ENCODE measurements at places on chromosomes 5 and 9.

DNA sequence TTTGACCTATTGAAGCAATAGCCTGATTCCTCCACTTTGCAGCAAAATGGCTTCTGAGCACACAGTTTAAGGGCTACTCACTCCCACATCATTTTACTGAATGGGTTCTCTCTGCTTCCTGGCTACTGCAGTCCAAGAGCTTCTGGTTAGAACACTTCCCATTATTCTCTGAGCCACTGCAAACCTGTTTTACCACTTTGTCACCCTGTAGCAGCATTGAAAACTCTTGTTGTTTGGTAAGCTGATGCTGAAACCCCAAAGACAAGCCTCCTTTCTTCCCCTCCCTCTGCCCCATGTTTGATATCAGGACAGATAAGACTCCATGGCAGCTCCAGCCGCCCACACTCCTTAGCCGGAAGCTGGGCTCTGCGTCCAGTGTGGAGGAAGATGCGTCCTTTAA is 84.4 kb upstream of the RARS1 start:
- DNase-seq: no peak

DNA sequence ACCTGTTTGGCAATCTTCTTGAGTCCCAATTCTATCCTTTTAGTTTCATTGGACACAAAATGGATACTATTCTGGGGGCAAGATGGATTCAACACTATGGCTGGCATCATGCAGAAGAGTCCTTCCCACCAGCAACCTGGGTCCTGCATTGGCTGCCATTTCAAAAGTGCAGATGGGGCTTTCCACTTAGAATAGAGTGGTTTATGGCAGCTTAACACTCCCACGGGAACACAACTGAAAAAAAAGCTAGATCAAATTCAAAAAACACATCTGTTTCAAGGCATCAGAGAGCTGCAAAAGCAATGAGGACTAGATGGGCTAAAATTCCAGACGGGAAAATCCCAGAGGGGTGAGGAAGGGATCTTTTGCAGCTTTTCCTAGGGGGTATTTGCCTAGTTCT is 11.2 kb upstream of the HMHB1 start:
- no peak for DNase-seq

DNA sequence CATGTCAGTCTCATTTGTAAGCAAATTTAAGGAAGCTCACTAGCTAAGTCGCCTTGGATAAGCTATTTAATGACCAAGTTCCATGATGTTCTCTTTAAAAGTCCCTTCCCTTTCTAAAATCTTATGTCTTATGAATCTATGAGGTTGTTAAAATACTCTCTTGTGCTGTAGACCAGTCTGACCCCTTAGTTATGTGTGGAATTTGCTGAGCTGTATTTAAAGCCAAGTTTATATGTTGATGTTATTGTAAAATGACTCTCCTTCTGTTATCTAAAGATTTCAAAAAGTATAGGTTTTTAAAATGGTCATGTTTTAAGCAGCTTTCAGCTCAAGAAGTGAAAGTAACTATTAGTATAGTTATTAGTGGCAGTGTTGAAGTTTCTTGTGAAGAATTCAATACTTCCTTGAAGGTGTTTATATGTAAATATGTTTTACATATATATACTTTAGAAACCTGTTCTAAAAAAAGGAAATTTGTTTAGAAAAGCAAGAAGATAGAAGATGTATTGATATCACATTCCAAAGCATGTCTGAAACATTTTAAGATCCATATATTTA is 92.2 kb downstream of the CDC42SE2 start:
- no peak for DNase-seq

DNA sequence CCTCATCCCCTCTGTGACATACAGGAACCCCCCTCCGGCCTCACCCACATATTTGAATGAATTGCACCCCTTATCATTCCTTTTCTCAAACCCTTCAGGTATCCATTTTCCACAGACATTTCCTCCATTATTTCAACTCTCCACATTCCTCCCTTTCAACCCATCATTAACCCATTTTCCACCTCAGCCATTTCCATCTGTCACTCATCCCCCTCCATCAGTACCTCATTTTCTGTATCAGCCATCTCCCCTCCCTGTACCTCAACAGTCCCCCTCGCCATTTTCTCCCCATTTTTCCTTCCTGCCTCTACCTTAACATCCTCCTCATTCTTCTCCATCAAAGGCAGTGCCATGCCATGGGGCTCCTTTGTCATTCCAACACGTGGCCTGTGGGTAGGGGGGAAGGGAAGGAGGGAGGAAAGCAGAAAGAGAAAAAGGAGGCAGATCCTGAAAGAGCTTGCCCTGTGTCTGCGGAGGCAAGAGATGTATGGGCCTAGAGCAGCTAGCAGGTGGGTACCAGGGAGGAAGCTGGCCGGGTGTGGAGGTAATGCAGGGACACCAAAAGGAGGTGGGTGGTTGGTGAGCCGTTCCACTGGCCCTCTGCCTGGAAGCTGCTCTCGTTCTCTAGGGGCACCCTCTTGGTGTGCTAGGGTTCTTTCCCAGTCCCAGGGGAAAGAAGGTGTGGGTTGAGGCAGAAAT is 1.5 kb downstream of the DNAJB5 start:
- DNase-seq: peak; percentile 28

- no peak for DNase-seq
Measured at GRCh38 chr9:131885144-131885609, 145.3 kb upstream of the RAPGEF1 start.

DNA sequence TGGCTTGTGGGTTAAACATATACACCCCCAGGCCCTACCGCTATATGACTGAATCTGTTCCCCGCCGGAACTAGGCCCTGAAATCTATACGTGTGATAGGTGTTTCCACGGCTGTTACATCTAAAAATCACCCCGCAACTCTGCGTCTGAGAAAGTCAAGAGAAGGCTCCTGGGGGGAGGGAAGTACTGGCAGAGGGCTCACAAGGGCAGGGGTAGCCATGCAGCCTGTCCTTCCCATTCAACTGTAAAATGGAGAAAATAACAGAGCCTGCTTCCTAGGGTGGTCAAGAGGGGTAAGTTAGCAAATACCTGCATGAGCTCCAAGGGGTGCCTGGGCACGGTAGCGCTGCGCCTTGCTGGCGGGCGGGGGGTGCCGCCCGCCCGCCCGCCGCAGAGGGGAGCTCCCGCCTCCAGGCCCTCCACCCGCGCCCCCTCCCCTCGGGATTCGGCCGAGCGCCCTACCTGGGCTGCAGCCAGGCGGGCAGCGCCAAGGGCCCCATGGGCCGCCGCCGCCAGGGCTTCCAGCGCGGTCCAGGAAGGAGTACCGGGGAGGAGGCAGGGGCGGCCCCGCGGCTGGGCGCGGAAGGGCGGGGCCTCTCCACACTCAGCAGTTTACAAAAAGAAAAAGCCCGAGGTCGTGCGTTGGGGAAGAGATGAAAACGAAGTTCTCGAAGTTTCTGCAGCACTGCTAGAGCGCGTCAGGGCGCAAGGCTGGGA is at the start of gene HACD4:
Gene HACD4, minus strand, starts transcription at position 550 of the 717 bp plus-strand sequence. Its CDS starts 50 bp downstream, at position 500.
- peak; percentile 67 for DNase-seq

GRCh38 chr5:21049901-21050300 is 1061.9 kb upstream of the CDH18 start:
- no peak for DNase-seq

DNA sequence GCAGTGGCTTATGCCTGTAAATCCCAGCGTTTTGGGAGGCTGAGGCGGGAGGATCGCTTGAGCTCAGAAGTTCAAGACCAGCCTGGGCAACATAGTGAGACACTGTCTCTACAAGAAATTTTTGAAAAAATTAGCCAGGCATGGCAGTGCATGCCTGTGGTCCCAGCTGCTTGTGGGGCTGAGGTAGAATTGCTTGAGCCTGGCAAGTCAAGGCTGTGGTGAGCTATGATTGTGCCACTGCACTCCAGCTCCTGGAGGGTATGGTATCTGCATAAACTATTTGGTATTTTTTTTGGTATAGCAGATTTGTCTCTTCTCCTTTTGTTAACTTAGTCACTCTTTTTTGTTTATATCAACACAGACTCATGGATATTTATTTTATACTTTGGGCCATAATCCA is 61.5 kb upstream of the TEX48 start:
- no peak for DNase-seq

DNA sequence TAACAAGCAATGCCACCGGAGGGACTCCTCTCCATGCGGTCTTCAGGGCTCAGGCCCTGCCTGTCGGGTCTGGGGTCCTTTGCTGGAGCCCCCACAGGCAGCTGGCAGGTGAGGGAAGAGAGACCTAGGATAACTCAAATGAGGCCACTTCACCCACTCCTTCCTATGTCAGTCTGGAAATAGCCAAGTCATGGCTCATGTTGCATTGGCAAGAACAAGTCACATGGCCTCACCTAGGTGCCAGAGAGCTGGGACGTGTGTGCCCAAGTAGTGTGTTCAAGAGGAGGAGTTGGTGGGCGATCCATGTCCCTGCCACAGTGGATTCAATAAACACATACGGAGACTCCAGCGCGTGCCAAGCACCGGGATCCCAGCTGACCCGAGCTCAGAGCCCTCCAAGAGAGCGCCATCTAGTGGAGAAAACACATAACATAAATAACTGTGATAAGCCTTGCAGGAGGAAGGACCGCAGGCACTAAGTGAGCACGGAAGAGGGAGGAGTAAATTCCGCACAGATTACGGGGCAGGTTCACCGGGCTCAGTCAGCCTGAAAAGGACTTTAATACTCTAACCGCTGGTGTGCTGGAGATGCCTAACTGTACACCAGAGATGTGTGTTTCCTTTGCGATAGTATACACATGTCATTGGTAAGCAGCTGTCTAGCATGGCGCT is 580.8 kb downstream of the CCDC171 start:
- peak; percentile 32 for DNase-seq

GRCh38 chr5:82793808-82794419 is 283.3 kb downstream of the TMEM167A start:
- peak; percentile 71 for DNase-seq

Data from stimulated activated CD8-positive, alpha-beta memory T cell treated with anti-CD3 and anti-CD28 coated beads, Interleukin-4, amount 100 ng/mL, for 48 hours (primary cell).